ENCODE measurements at places on chromosomes 7 and 10. TPM values are rescaled to one million over a fixed set of nuclear protein-coding genes. Genes with fewer than 3 reads are reported as not detected.

Gene EIF3A
- 159 TPM for total RNA-seq

Gene ZNF479
- total RNA-seq = not detected

Gene MCM10
- 28.7 TPM for total RNA-seq

Gene MALRD1
- total RNA-seq = not detected

Gene KLLN
- 0.31 TPM for total RNA-seq

Gene LIPF
- not detected for total RNA-seq

Gene OR9A2
- not detected for total RNA-seq

Gene VAX1
- total RNA-seq = not detected

Gene PLAC9
- 1.7 TPM for total RNA-seq

Gene COL26A1
- total RNA-seq = not detected

Gene DENND2A
- total RNA-seq = not detected

Gene BTBD16
- 0.78 TPM for total RNA-seq

Gene INSYN2A
- total RNA-seq = not detected

DNA sequence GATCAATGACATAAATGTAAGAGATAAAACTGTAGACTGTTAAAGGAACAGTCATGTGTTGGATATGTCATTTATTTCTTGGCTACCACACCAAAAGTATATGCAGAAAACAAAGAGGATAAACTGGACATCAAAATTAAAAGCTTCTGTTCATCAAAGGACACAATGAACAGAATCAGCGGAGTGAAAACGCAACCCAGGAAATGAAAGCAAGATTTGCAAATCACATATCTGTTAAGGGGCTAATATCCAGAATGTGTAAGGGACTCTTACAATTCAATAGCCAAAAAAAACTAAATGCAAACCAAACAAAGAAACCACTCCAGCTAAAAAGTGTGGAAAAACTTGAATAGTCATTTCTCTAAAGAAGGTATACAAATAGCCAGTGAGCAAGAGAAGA is 164.3 kb downstream of the ZMYND11 start:
- no peaks in the 10 kb centered on the region for H3K36me3 ChIP-seq
- peaks cover 11% of the 10 kb centered on the region for H3K4me1 ChIP-seq
- DNase-seq = no peak
- no peak overlapping the region for H3K27ac ChIP-seq
- no peaks in the 10 kb centered on the region for H3K27me3 ChIP-seq
- H3K4me3 ChIP-seq = no peak overlapping the region

- peaks cover 8% of the 10 kb centered on the region for H3K4me1 ChIP-seq
- no peak overlapping the region for H3K4me3 ChIP-seq
- H3K36me3 ChIP-seq = no peaks in the 10 kb centered on the region
- H3K27ac ChIP-seq = no peak overlapping the region
- no peak for DNase-seq
- no peaks in the 10 kb centered on the region for H3K27me3 ChIP-seq
Measured at GRCh38 chr10:5858811-5859210, 30.9 kb downstream of the ANKRD16 start.

- DNase-seq = no peak
- no peak overlapping the region for H3K4me3 ChIP-seq
- peaks cover 15% of the 10 kb centered on the region for H3K4me1 ChIP-seq
- H3K27me3 ChIP-seq = no peaks in the 10 kb centered on the region
Measured at GRCh38 chr10:33122014-33122809, 164.2 kb upstream of the ITGB1 start.

DNA sequence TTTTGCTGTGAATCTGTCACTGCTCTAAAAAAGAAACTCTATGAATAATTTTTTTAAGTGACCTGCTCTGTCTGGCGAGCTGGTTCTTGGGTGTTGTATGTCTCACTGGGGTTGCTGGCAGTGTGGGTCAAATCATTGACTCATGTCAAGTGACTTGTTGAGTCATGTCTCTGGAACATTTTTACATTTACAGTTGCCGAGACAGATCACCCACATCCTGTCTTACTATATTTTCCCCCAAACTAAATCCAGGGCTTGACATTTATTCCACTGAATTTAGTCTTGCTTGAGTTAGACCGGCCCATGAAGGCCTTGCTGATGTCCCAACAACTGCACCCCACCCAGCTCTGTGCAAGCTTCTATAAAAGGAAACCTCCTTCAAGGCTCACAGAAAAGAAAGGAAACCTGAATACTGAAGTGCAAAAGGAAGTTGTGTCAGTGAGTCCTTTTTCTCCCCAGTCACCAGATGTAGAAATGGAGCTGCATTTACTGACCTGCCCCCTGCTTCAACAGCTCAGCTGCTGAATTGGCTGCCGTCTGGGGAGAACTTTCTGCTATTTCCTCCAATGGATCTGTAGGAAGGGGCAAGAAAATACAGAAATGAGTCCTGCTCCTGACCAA is 290.3 kb downstream of the TNS3 start:
- no peaks in the 10 kb centered on the region for H3K36me3 ChIP-seq
- peaks cover 20% of the 10 kb centered on the region for H3K4me1 ChIP-seq
- peak; percentile 62 for DNase-seq
- H3K27ac ChIP-seq = peak overlapping the region; percentile 90

GRCh38 chr10:43790147-43790546 is 141.5 kb upstream of the ZNF32 start:
- H3K36me3 ChIP-seq = no peaks in the 10 kb centered on the region
- no peak overlapping the region for H3K27ac ChIP-seq
- DNase-seq = no peak
- H3K4me3 ChIP-seq = no peak overlapping the region
- no peaks in the 10 kb centered on the region for H3K4me1 ChIP-seq

GRCh38 chr10:59582780-59583179 is 126.9 kb downstream of the SLC16A9 start:
- H3K4me1 ChIP-seq = no peaks in the 10 kb centered on the region
- no peaks in the 10 kb centered on the region for H3K36me3 ChIP-seq
- no peak for DNase-seq
- H3K27ac ChIP-seq = no peak overlapping the region
- H3K4me3 ChIP-seq = no peak overlapping the region

- no peak for DNase-seq
- no peaks in the 10 kb centered on the region for H3K4me1 ChIP-seq
- no peak overlapping the region for H3K27ac ChIP-seq
- no peak overlapping the region for H3K4me3 ChIP-seq
- no peaks in the 10 kb centered on the region for H3K36me3 ChIP-seq
Measured at GRCh38 chr7:17620566-17620965, 319.7 kb downstream of the SNX13 start.

GRCh38 chr7:159118623-159119022 is 26.0 kb downstream of the VIPR2 start:
- H3K4me3 ChIP-seq = no peak overlapping the region
- no peaks in the 10 kb centered on the region for H3K27me3 ChIP-seq
- DNase-seq = no peak
- no peak overlapping the region for H3K27ac ChIP-seq

DNA sequence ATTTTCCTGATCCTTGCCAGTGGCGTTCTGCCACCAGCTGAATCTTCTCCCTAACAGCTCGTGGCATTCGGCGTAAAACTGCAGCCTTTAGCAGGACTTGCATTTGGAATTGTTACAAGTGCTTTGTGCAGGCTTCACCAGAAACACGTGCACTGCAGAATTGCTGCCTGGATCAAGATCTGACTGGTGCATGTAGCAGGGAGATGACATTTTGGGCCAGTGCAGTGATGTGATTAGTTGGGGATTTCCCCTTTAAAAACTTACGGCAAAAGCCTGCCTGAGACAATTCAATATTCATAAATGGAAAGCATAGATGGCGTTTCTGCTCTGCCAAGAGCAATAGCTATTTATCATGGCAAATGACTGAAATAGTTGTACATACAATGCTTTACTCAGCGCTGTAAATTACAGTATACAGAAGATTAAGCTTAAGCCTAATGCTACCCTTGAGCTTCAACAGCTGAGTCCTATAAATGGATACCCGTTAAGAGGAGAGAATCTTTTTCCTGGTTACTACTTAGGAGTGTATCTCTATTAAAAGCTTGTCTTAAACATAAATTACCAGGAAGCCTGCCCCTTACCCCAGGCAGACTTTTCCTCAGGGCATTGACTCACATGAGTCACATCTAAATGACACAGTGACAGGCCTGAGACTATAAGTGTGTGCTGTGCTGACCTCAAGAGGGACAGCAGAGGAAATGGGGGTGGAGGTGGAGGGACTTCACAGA is 106.3 kb downstream of the ATXN7L1 start:
- no peak overlapping the region for H3K27ac ChIP-seq
- peaks cover 7% of the 10 kb centered on the region for H3K4me1 ChIP-seq
- peak; percentile 16 for DNase-seq

GRCh38 chr10:105195831-105196230 is 554.7 kb downstream of the SORCS3 start:
- no peaks in the 10 kb centered on the region for H3K36me3 ChIP-seq
- H3K4me3 ChIP-seq = no peak overlapping the region
- H3K4me1 ChIP-seq = no peaks in the 10 kb centered on the region

DNA sequence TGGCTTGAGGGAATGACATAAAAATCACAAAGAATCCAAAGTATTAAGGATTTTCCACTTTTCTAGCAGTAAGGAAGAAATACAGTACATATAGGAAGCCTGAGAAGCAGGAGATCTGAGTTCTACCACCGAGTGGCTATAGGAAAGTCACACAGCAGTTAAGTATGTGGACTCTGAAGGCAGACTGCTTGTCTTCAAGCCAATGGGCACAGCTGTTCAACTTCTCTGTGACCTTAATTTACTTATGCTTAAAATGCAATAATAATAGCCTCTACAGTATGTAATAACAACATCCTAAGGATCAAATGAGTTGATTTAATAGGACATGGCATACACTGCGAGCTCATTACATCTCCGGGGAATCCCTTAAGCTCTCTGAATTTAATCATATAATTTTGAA is 68.0 kb downstream of the CTTNBP2 start:
- H3K4me3 ChIP-seq = no peak overlapping the region
- DNase-seq = no peak
- no peak overlapping the region for H3K27ac ChIP-seq
- H3K4me1 ChIP-seq = no peaks in the 10 kb centered on the region
- no peaks in the 10 kb centered on the region for H3K36me3 ChIP-seq

DNA sequence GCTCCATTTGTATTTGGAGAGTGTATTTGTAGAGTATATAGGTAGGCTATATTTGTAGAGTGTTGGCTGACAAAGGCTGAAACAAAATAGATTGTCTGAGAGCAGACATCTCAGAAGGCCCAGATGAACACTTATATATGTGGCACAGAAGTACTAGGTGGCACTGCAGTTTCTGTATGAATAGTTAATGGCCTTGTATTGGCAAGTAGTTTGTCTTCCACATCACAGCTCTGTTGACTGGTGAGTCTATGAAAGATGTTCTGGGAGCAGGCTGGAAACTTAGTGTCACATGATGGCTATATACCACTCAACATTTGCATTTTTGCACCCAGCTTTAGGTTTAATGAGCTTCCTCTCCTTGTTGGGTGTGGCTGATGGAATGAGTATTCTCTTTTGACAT is 51.9 kb downstream of the CCNY start:
- no peak overlapping the region for H3K27ac ChIP-seq
- H3K4me1 ChIP-seq = peaks cover 24% of the 10 kb centered on the region
- H3K36me3 ChIP-seq = no peaks in the 10 kb centered on the region
- H3K4me3 ChIP-seq = no peak overlapping the region
- no peaks in the 10 kb centered on the region for H3K27me3 ChIP-seq

- H3K27me3 ChIP-seq = no peaks in the 10 kb centered on the region
- H3K4me1 ChIP-seq = no peaks in the 10 kb centered on the region
- H3K36me3 ChIP-seq = no peaks in the 10 kb centered on the region
- H3K27ac ChIP-seq = no peak overlapping the region
- no peak overlapping the region for H3K4me3 ChIP-seq
Measured at GRCh38 chr10:114250236-114250635, 11.2 kb downstream of the VWA2 start.

- H3K36me3 ChIP-seq = no peaks in the 10 kb centered on the region
- no peak overlapping the region for H3K27ac ChIP-seq
- H3K4me1 ChIP-seq = no peaks in the 10 kb centered on the region
- no peak overlapping the region for H3K4me3 ChIP-seq
- H3K27me3 ChIP-seq = no peaks in the 10 kb centered on the region
Measured at GRCh38 chr10:12511651-12512050, 162.3 kb downstream of the CAMK1D start.

GRCh38 chr7:2637505-2638223 is 5.9 kb downstream of the TTYH3 start:
- no peak overlapping the region for H3K4me3 ChIP-seq

DNA sequence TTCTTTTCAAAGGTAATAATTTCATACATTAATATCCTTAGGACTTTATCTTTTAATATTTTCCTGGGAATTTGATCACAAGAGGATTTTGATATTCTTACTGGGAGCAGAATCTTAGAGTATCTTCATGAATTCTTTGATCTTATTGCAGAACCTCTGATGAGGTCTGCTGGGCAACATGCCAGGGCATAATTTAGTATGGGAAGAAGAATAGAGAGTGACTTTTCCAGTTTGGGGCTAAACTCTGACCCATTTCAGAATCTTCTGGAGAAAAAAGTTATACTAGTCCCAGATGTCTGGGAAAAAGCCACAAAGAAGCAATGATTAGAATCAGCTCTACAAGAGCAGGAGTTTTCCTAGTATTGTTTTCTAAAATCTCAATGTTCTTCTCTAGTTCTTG is 28.0 kb upstream of the RSU1 start:
- H3K27ac ChIP-seq = no peak overlapping the region
- peak; percentile 21 for DNase-seq
- H3K4me1 ChIP-seq = peaks cover 2% of the 10 kb centered on the region
- no peak overlapping the region for H3K4me3 ChIP-seq
- no peaks in the 10 kb centered on the region for H3K36me3 ChIP-seq

DNA sequence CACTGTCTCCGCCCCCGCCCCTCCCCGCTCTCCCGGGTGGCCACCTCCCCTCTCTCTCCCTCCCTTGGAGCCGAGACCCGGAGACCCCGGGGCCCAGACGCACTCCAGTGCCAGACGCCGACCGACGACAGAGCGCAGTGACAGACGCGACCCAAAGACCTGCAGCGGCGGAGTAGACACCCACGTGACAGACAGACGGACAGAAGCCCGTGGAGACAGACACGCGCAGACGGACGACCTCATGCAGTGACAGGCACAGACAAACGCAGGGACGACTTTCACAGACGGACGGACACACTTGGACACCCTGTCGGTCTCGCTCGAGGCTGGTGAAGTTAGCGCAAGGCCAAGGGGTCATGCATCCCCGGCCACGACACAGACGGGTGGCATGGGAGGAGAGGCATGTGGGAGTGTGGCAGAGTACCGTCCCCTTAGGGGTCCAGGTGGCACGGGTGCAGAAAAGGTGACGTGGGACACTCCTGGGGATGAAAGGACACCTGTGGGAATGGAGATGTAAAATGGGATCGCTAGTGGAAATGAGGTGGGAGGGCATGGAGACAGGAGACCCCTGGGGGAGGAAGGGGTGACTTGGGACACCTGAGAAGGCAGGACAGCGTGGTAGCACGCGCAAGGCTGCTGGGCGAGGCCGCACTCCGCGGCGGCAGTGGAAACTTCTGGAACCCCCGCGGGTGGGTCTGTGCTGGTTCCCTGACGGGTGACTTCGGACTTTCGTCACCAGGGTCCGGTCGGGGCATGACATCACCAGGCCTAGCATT is 456 bp upstream of the ACHE start:
- no peak overlapping the region for H3K27ac ChIP-seq
- H3K4me1 ChIP-seq = peaks cover 9% of the 10 kb centered on the region
- H3K4me3 ChIP-seq = no peak overlapping the region
- H3K27me3 ChIP-seq = peaks cover 19% of the 10 kb centered on the region

GRCh38 chr7:92246360-92247101 is 757 bp downstream of the ANKIB1 start:
- peak overlapping the region; percentile 99 for H3K4me3 ChIP-seq
- DNase-seq = peak; percentile 49
- no peaks in the 10 kb centered on the region for H3K27me3 ChIP-seq
- peak overlapping the region; percentile 52 for H3K27ac ChIP-seq
- peaks cover 22% of the 10 kb centered on the region for H3K4me1 ChIP-seq
- H3K36me3 ChIP-seq = no peaks in the 10 kb centered on the region

Measured in endothelial cell of umbilical vein (primary cell).